ENCODE measurements at places on chromosomes 11 and 22. TPM values are rescaled to one million over a fixed set of nuclear protein-coding genes. Genes with fewer than 3 reads are reported as not detected.

GRCh38 chr11:16788141-16789062, 50.0 kb downstream of the C11orf58 start:
- no peak overlapping the region for H3K4me3 ChIP-seq
- H3K36me3 ChIP-seq, result peaks cover 2% of the 10 kb centered on the region
- H3K27me3 ChIP-seq, result no peaks in the 10 kb centered on the region
- H3K4me1 ChIP-seq, result peaks cover 5% of the 10 kb centered on the region

DNA sequence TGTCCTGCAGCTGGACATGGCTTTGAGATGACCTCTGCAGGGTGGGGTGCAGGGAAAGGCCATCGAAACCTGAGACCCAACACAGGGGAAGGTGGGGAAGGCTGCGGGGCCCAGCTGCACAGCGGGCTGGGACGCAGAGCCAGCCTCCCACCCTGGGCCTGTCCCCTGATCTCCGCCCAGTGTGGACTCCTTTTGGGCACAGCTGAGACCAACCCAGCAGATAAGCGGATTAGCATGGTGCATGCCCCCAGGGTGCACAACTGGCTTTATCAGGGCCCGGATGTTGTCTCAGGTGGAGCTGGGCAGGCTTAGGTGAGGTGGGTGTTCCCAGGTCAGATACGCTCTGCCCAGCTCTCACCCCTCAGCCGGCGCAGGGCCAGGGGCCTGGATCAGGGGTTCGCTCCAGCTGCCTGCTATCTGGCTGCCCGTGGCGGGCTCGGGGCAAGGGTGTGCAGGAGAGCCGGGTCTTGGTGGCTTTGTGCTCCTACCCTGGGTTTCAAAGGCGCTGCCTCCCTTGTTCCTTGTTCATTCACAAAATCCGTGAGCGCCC, 28.1 kb upstream of the MUC5AC start:
- H3K27ac ChIP-seq, result no peak overlapping the region
- no peaks in the 10 kb centered on the region for H3K27me3 ChIP-seq
- DNase-seq, result no peak
- H3K4me1 ChIP-seq, result no peaks in the 10 kb centered on the region

DNA sequence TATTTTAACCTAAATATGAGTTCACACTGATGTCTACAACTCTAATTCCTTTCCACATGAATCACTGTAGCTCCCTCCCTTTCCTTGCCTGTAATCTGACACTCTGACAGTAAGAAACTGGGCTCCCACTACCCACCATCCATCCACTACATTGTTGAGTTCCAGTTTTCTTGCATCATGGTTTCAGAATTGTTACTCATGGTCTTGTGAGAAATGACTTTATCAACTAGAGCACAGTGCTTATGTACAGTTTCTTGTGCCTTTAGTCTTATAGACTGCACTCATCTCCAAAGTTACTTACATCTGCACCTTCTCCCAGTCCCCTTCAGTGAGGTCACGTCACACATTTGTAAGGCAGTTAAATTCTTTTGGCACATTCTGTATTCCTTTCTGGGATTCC, 78.6 kb downstream of the RTL6 start:
- no peaks in the 10 kb centered on the region for H3K36me3 ChIP-seq
- no peaks in the 10 kb centered on the region for H3K27me3 ChIP-seq
- H3K4me3 ChIP-seq, result no peak overlapping the region
- H3K27ac ChIP-seq, result no peak overlapping the region

DNA sequence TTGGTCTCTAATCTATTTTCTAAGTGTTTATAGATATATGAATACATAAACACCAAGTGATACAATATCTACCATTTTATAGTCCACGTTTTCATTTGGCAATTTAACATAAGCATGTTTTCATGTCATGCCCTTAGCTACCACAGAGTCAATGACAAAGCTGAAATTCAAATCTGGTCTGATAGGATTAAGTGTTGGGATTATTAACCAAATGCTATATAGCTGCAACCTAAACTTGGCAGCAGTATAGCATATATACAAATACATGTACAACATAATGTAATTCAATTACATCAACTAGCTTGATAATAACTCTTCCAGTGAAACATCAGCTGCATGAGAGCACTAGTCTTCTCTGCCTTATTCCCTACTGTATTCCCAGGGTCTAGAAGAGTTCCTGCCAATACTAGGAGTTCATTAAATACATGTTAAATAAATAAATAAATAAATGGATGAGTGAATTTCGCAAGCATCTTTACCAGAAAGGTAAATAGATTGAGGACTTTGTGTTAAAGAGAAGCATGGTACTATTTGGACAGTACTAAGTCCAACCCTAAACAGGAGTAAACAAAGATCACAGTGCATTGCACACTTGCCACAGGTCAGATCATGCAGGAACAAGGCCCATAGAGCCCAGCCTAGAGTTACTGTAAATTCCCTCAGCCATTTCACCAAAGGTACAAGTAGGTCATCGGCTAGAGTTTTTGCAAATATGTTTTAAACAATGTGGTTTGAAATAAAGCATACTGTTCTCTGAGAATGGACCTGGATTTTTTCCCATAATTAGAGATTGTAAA, 12.8 kb downstream of the SAA4 start:
- no peaks in the 10 kb centered on the region for H3K4me1 ChIP-seq
- H3K36me3 ChIP-seq, result no peaks in the 10 kb centered on the region
- no peak overlapping the region for H3K4me3 ChIP-seq
- H3K27ac ChIP-seq, result no peak overlapping the region
- no peaks in the 10 kb centered on the region for H3K27me3 ChIP-seq

The MS4A10 gene
- not detected for total RNA-seq

The ALDH3B2 gene
- not detected for total RNA-seq

The HTR3A gene
- total RNA-seq, result 0.25 TPM

Measured in pancreas (tissue), 10 donors.